ENCODE measurements at places on chromosomes 3 and 15.

DNA sequence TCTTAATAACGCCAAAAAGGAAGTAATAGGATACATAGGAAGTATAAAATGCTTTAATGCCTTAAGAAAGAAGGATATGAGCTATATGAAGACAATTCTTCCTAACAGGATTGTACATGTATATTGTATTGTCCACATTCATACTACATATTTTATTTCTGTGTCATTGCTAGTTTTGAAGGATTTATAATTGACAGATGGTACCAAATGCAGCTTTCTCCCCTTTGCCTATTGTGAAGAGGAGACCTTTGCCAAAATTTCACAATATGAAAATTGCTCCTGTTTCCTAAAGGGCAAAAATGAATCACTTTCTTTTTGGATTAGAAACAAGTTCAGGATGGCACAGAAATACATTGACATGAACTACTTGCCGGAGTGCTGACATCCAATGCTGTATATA is 34.8 kb upstream of the EOMES start:
- no peak for DNase-seq

GRCh38 chr3:30129765-30130164 is 476.6 kb upstream of the TGFBR2 start:
- no peak for DNase-seq

- no peak for DNase-seq
These were observed 88.2 kb downstream of the AGBL1 start for GRCh38 chr15:86167841-86168240.

- no peak for DNase-seq
These were observed 238.7 kb downstream of the XXYLT1 start for GRCh38 chr3:195032106-195032759.

- no peak for DNase-seq
These were observed 714.3 kb upstream of the CFAP20DC start for GRCh38 chr3:59764171-59764570.

DNA sequence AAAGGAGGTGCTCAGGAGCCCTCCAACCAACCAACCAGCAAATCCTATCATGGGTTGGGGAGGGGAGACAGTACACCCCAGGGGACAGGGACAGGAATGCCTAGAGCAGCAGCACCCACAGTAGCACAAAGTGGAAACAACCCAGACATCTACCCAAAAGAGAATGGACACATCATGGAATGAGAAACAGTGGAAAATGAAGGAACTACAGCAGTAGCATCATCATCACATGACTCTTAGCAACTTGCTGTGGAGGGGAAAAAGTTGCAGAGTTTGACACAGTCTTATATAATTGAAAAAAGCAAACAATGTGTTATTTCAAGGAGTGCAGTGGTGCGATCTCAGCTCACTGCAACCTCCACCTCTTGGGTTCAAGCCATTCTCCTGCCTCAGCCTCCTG is 11.0 kb downstream of the C3orf22 start:
- DNase-seq: no peak

DNA sequence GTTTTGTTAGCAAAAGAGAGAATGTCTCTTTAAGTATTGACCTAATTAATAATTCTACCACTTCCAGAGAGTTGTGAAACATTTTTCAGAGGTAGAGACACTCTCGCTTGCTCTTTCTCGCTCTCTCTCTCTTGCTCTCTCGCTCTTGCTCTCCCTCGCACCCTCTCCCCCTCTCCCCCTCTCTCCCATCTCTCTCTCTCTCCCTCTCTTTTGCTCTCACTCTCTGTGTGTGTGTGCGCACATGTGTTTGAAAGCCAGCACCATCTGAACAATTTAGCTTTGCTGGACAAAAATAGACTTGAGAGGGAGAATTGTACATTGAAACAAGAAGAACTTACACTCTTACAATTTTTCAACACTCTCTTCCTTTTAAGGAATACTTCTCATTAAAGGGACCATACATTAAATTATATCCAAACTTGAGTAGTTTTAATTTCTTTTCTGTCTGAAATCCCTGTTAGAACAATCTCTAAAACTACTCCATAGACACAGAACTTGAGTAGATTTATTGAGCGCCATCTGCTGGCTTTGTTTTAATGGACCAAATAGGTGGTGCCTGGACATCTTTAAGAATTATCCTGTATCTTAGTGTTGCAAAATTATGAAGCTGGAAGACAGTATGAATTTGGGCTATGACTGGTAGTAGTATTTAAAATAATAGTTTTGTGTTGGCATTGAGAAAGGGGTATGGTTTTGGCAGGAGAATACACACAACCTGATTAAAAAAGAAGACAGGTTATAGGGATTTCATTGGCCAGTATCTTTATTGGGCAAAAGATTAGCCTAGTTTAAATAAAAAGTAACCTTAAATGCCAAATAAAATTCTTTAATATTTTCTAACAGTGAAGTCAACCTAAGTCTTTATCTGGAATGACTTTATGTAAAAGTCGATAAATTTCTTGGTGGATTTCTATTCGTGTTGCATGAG is 124.6 kb downstream of the AKAP13 start:
- DNase-seq: peak; percentile 76

DNA sequence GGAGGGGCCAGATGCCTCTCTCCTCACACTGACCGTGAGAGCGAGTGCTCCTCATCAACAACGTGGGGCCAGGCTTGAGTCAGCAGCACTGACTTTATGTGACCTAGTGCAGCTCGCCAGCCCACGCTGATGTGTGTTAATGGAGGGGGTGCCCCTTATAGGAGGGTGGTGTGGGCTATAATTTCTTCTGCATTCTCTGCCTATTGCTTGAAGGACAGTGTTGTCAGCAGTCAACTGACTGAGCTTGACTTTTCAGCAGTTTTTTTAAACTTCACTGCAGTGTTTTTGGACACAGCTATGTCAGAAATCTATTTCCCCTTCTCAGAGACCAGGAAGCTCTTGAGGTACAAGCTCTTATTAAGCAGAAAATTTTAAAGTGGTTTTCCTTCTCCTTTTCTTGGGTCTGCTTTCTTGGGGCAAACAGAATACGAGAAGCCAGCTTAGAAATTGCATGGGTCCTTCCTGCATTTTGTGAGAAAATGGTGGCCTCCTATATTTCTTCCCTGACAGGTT is 304.8 kb upstream of the CTDSPL start:
- DNase-seq: no peak

GRCh38 chr3:111582120-111582474 is 13.0 kb downstream of the ZBED2 start:
- DNase-seq: no peak

- DNase-seq: no peak
These were observed 48.9 kb downstream of the GASK1A start for GRCh38 chr3:43028001-43028400.

DNA sequence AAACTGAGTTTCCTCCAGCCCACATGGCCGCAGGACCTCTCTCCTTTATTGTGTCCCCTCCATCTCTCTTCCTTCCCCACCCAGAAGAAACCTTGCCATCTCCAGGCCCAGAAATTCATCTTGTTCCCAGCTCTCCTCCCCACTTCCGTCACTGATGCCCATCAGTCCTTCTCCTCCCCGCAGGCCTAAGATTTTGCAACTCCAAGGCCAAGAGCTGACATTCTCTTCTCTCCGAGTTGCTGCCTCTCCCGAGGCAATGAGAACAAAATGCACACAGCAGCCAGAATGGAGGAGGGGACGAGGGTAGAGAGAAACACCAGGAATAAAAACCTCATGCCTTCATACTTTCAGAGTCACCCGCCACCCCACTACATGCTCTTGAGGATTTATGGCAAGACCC is 526.5 kb upstream of the PROK2 start:
- DNase-seq: no peak

- no peak for DNase-seq
These were observed 32.4 kb downstream of the ZNF445 start for GRCh38 chr3:44444896-44445691.

DNA sequence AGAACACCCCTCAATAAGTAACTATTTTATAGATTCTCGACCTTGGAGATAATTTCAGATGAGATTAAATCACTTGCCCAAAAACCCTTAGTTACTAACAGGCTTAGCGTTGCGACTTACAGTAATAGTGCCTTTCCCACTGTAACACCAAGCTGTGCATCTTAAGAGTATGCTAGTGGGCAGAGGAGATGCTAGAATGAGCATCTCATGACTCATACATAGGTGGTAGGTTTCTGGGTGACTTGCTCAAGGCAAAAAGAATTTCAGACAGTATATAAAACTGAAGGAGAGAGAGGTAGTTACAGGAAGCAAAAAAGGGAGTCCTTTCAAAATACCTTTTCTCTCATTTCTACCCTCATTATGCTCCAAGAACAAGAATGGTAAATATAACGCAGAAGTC is 3.9 kb downstream of the KATNBL1 start:
- DNase-seq: no peak

DNA sequence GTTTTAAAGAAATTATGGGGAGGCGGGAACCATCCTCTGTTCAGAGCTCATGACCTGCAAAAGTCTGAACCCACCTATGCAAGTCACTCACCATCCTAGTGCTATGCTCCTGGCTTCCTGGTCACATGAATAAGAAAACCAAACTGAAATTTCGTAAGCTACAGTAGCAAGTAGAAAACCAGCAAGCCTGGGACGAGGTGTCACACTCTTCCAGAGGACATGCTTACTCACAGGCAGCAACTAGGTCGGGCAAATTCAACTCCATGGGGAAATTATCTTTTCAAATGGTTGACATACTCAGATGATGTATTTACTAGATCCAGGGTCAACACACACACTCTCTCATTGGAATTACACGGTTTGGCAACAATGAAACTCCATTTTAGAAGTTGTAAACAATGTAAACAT is 31.3 kb downstream of the LDHAL6B start:
- no peak for DNase-seq

DNA sequence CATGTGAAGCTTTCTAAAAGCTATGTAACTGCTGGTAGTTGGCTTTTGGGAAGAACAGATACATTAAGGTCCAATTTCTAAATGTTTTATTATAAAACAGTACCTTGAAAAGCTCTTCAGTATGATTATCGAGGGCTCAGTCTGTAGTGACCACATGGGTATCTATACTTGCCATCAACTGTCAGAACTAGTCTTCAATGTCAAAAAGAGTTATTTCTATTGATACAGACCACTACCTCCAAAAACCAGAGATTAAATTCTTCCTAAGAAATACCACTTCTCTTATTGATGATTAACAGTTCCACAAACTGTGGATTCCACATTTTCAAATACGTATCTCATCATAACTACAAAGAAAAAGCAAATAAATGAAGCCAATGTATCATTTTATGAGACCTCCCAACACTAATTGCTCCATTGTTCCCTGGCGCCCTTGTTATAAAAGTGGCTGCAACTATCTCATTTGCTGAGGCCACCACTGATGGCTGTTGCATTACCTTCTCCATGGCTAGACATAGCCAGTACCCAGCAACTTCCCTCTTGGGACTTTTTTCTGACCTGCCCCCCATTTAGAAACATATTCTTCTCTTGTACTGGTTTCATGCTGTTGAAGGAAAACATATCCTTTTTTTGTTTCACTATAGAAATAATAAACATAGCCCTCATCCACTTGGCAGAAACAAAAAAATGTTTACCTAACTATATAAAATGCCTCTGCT is 33.9 kb upstream of the MBNL1 start:
- DNase-seq: no peak
